Activated CD4-positive, alpha-beta T cell treated with anti-CD3 and anti-CD28 coated beads, Interleukin-2, amount 10 ng/mL, durations not matched to agents 24 days and 14 days (primary cell): ENCODE measurements at places on chromosomes 7 and 10. TPM values are rescaled to one million over a fixed set of nuclear protein-coding genes. Genes with fewer than 3 reads are reported as not detected.

GRCh38 chr10:130222381-130222780 lies 86.2 kb downstream of the GLRX3 start:
- H3K4me1 ChIP-seq, result no peaks in the 10 kb centered on the region
- no peak for DNase-seq
- no peaks in the 10 kb centered on the region for H3K36me3 ChIP-seq
- H3K27me3 ChIP-seq, result no peaks in the 10 kb centered on the region
- H3K4me3 ChIP-seq, result no peak overlapping the region

- no peaks in the 10 kb centered on the region for H3K4me1 ChIP-seq
- no peaks in the 10 kb centered on the region for H3K36me3 ChIP-seq
- H3K27ac ChIP-seq, result no peak overlapping the region
Observed at GRCh38 chr10:116538456-116538855, 7.3 kb upstream of the PNLIP start.

DNA sequence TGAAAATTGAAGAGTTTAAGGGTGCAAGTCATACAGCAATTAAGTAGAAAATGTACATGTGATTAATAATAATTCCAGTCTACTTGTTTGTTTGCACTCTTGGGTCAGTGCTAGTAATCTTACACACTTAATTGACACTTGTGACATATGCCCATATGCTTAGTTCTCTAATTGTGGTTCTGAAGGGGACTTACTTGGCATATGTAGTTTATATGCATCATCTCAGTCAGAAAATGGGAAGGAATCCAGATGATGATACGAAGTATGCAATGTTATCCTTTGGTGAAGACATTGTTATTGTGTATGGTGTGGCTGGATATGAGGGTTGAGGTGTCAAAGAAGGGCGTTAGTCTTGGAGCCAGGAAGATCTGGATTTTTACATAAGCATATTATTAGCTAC lies 193.5 kb upstream of the HDAC9 start:
- H3K27me3 ChIP-seq, result no peaks in the 10 kb centered on the region
- H3K4me3 ChIP-seq, result no peak overlapping the region
- no peaks in the 10 kb centered on the region for H3K4me1 ChIP-seq
- no peaks in the 10 kb centered on the region for H3K36me3 ChIP-seq
- DNase-seq, result no peak

- H3K4me1 ChIP-seq, result no peaks in the 10 kb centered on the region
- H3K27me3 ChIP-seq, result peaks cover 16% of the 10 kb centered on the region
- no peak for DNase-seq
- no peak overlapping the region for H3K27ac ChIP-seq
Observed at GRCh38 chr7:22231806-22232205, 125.1 kb downstream of the RAPGEF5 start.

- no peaks in the 10 kb centered on the region for H3K27me3 ChIP-seq
- H3K36me3 ChIP-seq, result peaks cover 78% of the 10 kb centered on the region
- peaks cover 62% of the 10 kb centered on the region for H3K4me1 ChIP-seq
- peak overlapping the region; percentile 99 for H3K4me3 ChIP-seq
- peak overlapping the region; percentile 90 for H3K27ac ChIP-seq
- DNase-seq, result peak; percentile 74
Observed at GRCh38 chr7:44981035-44981706, 2.4 kb upstream of the MYO1G start.

- no peak overlapping the region for H3K27ac ChIP-seq
- DNase-seq, result no peak
- peaks cover 5% of the 10 kb centered on the region for H3K27me3 ChIP-seq
- no peak overlapping the region for H3K4me3 ChIP-seq
- no peaks in the 10 kb centered on the region for H3K36me3 ChIP-seq
Observed at GRCh38 chr10:61628151-61628874, 34.4 kb upstream of the CABCOCO1 start.

Gene UCMA
- total RNA-seq, result not detected in 2 replicates

GRCh38 chr10:49743464-49744075 lies 18.6 kb downstream of the OGDHL start:
- no peaks in the 10 kb centered on the region for H3K36me3 ChIP-seq
- H3K4me1 ChIP-seq, result no peaks in the 10 kb centered on the region
- no peak overlapping the region for H3K4me3 ChIP-seq
- DNase-seq, result no peak
- no peak overlapping the region for H3K27ac ChIP-seq

DNA sequence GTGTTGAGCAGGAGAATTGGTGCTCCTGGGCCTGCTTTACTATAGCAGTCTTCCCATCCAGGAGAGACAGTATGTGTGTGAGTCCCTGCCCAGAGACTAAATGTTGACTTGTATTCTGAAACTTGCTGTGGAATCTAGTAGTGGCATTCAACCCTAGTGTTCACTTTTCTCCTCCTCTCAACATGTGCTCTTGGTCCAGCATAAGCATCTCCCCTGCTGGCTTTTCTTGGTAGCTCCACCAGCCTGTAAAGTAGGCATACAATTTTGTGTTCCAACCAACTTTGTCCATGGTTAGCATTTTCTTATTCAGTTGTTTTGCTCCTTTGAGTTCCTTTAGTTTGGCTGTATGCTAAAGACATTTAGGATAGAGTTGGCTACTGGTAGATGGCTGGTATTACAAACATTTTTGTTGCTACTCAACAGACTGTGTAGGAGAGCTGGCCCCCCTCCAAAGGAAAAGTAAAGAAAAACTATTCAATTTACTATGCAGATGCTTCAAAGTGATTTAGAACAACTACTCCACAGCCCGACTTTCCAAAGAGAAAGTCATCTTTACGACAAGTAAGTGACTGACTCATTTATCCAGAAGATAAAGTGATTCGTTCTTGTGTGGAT lies 46.0 kb downstream of the ASB4 start:
- no peak overlapping the region for H3K4me3 ChIP-seq
- H3K27me3 ChIP-seq, result peaks cover 7% of the 10 kb centered on the region
- no peak for DNase-seq

DNA sequence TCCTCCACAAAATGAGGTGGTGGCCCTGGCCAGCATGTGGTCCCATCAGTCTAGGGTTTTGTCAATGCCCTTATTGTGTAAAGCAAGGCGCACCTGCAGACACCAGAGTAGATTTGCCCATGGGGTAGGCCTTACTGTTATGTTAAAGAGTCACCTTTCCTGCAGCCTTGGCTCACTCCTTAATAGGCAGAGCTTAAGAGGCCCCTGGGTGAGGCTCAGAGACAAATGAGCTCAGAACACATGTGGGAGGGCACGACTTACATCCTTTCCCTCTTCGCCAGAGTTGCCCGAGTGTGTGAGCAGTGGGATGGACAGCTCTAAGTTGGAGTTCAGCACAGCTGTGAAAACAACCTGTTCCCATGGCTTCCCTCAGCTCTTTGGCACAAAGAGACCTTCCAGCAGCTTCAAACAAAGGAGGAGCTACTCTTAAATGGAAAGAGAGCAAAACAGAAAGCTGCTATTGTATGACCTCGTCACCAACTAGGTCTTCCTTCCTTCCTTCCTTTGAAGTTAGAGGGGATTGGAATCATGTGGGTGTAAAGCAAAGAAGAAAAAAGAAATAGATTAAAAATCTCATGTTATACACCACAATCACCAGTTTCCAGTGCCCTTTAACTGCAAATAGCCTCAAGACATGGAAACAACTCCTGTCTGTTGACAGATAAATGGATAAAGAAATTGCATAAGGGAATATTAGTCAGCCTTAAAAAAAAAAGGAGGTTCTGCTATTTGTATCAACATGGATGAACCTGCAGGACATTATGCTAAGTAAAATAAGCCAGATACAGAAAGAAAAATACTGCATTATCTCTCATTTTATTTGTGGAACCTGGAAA lies 11.9 kb upstream of the XPNPEP1 start:
- DNase-seq, result peak; percentile 74
- H3K27me3 ChIP-seq, result no peaks in the 10 kb centered on the region
- H3K4me1 ChIP-seq, result peaks cover 21% of the 10 kb centered on the region
- H3K27ac ChIP-seq, result peak overlapping the region; percentile 96

DNA sequence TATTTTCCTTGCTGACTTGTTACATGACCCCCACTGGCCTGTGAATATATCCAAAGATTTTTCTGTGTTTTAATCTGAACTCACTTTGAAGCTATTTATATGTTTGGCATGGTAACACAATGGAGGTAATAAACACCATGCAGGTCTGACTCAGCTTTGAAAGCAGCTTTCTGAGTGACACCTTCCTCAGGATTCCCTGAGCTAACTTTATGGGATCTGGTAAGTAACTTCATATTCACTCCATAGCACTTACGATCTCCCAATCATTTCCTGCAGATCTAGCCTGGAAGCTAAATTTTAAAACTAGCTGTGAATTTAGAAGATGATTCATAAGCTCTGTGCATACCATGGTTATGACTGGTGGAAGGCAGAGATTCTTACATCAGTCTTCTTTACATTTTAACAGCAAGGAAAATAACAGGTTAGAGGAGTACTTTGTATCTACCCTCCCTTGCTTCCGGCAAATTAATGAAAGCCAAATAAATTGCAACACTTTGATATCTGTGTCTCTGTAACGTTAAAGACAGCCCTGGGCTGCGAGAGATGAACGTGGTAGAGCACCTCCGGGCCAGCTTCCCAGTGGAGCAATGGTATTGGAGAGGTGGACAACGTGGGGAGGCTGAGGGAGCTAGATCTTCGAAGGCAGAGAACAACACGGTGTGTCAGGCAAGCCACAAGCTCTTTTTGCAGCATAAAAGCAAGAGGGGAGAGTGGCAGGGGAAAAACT lies 170.2 kb upstream of the KLF14 start:
- peaks cover 68% of the 10 kb centered on the region for H3K4me1 ChIP-seq
- no peaks in the 10 kb centered on the region for H3K27me3 ChIP-seq
- peaks cover 71% of the 10 kb centered on the region for H3K36me3 ChIP-seq
- H3K4me3 ChIP-seq, result peak overlapping the region; percentile 37

- H3K36me3 ChIP-seq, result no peaks in the 10 kb centered on the region
- H3K27ac ChIP-seq, result no peak overlapping the region
- H3K4me3 ChIP-seq, result no peak overlapping the region
- no peaks in the 10 kb centered on the region for H3K27me3 ChIP-seq
- no peaks in the 10 kb centered on the region for H3K4me1 ChIP-seq
- no peak for DNase-seq
Observed at GRCh38 chr7:158450476-158451124, 137.0 kb downstream of the PTPRN2 start.

Gene ADGRA1
- not detected in 2 replicates for total RNA-seq

GRCh38 chr7:147547252-147547897 lies 1043.2 kb upstream of the C7orf33 start:
- H3K27ac ChIP-seq, result no peak overlapping the region
- no peak for DNase-seq
- H3K27me3 ChIP-seq, result no peaks in the 10 kb centered on the region
- no peak overlapping the region for H3K4me3 ChIP-seq
- no peaks in the 10 kb centered on the region for H3K36me3 ChIP-seq
- no peaks in the 10 kb centered on the region for H3K4me1 ChIP-seq

GRCh38 chr10:7520507-7521485 lies 110.0 kb upstream of the SFMBT2 start:
- H3K4me3 ChIP-seq, result no peak overlapping the region
- peaks cover 10% of the 10 kb centered on the region for H3K27me3 ChIP-seq
- H3K4me1 ChIP-seq, result peaks cover 24% of the 10 kb centered on the region
- no peak for DNase-seq
- no peaks in the 10 kb centered on the region for H3K36me3 ChIP-seq

DNA sequence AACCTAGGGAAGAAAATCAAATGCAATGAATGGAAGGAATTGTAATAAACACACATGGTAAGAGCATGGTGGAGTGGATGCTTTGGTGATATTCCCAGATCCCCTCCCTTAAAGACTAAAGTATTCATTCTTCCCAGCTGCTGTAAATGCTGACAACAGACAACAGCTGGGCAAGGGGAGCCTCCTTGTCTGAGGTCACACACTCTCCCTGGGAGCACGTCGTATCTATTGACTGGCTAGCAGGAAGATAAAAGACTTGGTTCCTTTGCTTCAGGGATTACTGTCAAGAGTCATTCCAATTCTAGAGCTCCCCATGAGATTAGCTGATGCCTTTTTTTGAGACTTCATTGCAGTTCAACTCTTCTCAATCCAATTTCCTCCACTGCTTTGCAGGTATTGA lies 443.5 kb upstream of the ETV1 start:
- H3K4me1 ChIP-seq, result no peaks in the 10 kb centered on the region
- no peaks in the 10 kb centered on the region for H3K27me3 ChIP-seq
- H3K27ac ChIP-seq, result no peak overlapping the region
- no peak for DNase-seq

DNA sequence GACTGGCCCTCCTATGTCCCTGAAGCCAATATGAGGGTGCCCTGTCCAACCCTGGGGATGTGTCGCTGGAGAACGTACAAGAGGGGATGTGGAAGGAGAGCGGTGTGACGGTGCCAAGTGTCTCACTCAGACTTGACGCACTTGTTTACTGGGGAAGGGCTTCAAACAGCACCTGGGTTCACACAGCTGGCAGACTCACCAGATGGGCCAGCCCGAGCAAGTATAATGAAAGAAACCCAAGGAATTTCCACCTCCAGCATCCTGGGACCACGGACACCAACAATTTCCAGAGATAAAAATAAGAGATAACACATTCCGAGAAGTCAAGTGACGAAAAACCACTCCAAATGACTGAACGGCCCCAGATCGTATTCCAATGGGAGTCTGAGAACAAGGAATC lies 5.3 kb downstream of the ATP5MF start:
- H3K4me3 ChIP-seq, result no peak overlapping the region
- DNase-seq, result no peak
- H3K27me3 ChIP-seq, result no peaks in the 10 kb centered on the region
- peaks cover 29% of the 10 kb centered on the region for H3K4me1 ChIP-seq
- H3K27ac ChIP-seq, result peak overlapping the region; percentile 27

GRCh38 chr10:110129490-110129889 lies 77.9 kb upstream of the MXI1 start:
- H3K27ac ChIP-seq, result no peak overlapping the region
- no peak for DNase-seq
- no peak overlapping the region for H3K4me3 ChIP-seq
- H3K36me3 ChIP-seq, result peaks cover 48% of the 10 kb centered on the region
- no peaks in the 10 kb centered on the region for H3K27me3 ChIP-seq
- no peaks in the 10 kb centered on the region for H3K4me1 ChIP-seq

Gene PRKCQ
- total RNA-seq, result 36.0 TPM in 2 replicates

DNA sequence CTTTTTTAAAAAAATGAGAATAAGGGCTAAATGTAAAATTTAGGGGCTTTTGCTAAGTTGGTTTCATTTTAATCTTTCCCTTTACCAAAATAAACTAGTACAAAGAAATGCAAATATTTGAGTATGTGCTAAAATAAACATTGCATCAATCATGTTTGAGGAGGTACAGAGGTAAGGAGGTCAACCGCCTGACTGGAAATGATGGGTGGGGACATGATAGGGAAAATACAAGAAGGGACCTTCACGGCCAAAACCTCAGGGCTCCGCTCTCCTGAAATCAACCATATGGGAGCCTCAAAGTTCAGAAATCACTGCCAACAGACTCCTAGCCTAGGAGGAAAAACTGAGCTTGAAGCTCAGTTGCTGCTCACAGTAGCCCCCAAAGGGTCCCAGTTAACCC lies 207.6 kb downstream of the AHR start:
- no peak overlapping the region for H3K4me3 ChIP-seq
- H3K4me1 ChIP-seq, result no peaks in the 10 kb centered on the region
- H3K36me3 ChIP-seq, result no peaks in the 10 kb centered on the region
- H3K27ac ChIP-seq, result no peak overlapping the region

Gene PPP1R9A
- total RNA-seq, result not detected in 2 replicates

DNA sequence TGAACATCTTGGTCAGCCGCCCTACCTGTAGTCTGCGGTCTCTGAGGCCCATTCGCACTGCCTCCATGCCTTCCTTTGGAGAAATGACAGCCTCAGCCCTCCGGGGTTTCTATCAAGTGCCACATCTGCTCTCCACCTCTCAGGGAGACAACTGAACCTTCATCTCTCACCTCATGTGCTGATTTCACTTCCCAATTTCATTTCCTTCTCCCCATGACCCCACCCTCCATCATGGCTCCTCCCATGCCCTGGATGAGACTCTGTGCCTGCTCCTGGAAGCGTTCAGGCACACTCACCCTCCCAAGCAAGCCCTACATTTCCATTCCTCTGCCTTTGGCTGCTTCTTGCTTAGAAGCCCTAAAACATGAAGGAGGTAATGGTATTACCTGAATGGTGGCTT lies 7.8 kb upstream of the SCD start:
- no peak overlapping the region for H3K27ac ChIP-seq
- peaks cover 5% of the 10 kb centered on the region for H3K27me3 ChIP-seq
- DNase-seq, result no peak
- H3K36me3 ChIP-seq, result peaks cover under 1% of the 10 kb centered on the region
